Memory B cell (primary cell): ENCODE measurements at places on chromosomes 2 and 18.
A peak's percentile ranks its signal among the peaks of the same experiment; 100 is the strongest.

DNA sequence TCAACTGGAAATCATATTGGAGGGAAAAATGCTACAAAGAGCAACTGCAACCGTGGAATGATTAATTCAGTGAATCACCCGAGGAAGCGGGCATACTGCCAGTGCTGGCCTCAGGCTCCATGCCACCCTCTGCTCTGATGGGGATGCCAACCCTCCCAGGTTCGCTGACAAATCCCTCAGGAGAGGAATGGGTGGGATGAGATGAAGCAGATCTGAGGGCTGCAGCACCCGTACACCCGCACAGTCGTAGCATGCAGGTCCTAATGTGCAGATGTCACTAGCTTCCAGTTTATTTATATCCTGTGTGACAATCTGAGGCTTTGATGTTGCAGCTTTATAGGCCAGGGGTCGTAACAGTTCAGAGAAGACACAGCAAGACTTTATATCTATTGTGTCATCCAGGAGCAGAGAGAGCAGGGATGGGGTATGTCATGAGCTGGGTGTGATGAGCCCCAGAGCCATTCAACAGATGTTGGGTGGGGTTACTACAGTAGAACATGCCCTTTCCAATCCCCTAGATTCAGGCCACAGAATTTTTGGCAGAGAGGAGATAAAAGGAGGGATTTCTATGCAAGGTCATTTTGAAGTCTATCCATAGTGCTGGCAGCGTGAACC, 44.6 kb downstream of the DPP4 start:
- DNase-seq = no peak

DNA sequence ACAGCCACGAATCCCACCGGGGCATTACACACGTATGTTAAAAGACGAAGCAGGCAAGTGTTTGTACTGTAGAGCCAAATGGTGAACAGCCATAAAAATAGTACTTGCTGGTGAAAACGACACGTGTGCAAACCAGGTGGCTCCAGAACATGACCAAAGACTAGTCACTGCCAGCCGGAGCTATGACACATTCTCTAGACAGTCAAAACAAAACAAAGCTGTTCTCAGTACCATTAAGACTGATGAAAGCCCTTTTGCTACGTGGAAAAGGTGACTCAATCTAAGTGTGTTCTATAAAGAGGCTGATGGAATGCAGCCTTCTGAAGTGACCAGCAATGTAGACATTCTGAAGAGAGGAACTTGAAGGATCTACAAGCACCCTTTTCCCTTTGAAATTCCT, 367.7 kb upstream of the NETO1 start:
- no peak for DNase-seq

GRCh38 chr2:70116936-70117552, 29.8 kb downstream of the PCBP1 start:
- no peak for DNase-seq

DNA sequence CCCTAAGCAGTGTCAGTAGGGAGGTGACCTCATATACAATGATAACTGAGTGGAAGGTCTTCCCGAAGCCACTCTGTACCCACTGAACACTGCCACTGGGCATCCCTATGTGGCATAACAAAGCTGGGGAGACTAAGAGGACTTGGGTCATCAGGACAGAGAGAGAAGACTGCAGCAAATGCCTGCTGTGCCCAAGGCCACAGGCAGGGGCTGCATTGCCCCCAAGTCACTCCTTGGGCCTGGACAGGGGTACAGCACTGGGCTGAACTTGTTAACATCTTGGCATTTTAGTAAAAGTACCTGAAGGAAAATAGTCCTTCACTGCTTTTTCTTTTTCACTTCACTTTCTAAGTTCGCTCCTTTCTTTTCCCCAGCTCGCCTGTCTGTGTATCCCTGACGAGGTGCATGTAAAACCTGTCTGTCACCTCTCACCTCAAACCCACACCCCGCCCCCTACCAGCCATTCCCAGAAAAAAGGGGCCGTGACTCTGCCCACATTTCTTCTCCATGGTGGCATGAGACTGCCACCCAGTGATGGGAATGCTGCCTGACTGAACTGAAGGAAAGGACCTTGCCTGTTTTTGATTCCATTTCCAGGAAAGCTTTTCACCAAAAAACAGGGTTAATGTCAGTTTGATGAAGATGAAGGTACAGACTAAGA, 62.9 kb downstream of the MTHFD2 start:
- no peak for DNase-seq

- DNase-seq = no peak
Observed at GRCh38 chr18:13380691-13381070, 162.1 kb downstream of the LDLRAD4 start.

GRCh38 chr2:60554074-60554645, 706 bp upstream of the BCL11A start:
- DNase-seq = peak; percentile 57

DNA sequence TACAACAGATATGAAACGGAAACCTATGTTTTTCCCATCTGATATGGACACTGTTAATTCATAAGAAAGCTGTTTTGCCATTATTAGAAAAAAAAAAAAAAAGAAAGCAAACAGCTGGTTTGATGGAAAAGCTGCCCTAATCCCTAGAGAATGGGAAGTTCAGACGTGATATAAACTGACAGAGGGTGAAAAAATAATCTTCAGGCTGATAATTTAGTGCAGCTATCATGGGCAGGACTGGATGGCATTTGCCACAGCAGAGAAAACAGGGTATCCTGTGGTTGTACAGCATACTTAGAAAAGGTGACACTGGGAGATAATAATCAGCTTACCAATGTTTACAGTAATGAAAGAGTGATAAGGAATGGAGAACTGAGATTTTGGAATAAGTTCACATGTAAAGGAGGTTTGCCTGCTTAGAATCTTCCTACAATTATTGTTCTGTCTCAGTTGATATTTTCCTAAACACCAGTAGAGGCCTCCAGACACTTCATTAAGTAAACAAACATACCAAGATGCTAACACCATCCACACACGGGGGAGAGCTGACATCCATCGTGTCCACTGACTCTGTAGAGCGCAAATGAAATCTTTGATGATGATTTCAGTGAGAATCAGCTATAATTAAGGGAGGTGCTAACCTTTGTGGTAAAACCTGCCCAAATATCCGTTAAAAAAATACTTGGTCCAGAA, 211.6 kb upstream of the MMADHC start:
- DNase-seq = no peak

DNA sequence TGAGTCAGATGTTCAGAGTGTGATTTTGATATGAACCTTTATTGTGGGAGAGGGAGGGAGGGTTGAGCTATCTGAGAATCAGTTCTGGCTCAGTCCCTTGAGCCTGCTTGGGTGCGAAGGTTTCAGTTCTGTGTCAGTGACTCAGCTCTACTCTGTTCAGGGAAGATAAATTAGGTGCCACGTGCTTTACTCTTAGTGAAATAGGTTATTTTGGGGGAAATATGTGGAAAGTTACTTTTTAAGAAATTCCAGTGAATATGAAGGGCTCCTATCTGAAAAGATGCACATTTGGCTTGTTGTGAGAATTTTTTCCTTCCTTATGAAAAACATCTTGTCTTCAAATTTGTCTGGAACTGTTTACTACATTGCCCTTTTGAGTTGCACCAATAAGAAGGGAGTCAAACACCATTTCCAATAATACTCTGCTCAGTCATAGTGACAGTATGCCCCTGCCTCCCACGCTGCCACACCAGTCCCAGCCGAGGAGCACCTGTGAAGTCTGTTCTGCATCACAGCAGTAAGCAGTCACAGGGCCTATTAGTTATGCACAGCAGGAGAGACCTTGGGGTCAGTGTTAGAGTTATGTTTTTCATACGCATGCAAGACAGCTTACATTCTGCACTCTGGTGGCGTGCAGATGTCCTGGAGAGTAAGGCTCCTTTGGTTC, 32.8 kb upstream of the DNAH7 start:
- peak; percentile 12 for DNase-seq

- no peak for DNase-seq
Observed at GRCh38 chr2:197209246-197209645, 101.3 kb downstream of the ANKRD44 start.

DNA sequence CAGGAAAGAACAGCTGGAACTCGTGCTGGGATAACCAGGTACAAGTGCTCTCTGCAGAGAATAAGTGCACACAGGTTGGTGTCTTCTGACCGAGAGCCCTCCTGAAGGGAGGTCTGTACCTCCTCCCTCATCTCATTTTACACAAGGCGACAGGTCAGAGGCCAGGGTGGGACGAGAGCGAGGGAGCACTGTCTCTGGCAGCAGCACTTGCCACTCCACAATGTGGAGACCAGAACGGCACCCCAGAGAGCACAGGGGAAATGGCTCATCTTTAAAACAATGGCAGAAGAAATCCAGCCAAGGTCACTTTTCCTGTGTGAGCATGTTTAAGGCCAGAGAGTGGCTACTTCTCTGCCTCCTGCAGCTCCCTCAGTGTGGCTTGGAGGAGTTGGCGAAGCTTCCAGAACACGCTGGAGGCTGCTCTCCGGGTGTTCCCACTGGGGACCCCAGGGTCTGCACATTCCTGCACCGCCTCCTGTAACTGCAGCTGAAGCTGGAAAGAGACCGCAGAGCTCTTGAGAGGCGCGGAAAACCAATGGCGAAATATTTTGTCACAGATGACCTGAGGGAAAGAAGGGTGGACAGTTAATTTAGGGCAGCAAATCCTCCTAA, 20.8 kb downstream of the DIPK1C start:
- DNase-seq = no peak
